ENCODE measurements at places on chromosomes 5 and 9. TPM values are rescaled to one million over a fixed set of nuclear protein-coding genes. Genes with fewer than 3 reads are reported as not detected.
A peak's percentile ranks its signal among the peaks of the same experiment; 100 is the strongest.

DNA sequence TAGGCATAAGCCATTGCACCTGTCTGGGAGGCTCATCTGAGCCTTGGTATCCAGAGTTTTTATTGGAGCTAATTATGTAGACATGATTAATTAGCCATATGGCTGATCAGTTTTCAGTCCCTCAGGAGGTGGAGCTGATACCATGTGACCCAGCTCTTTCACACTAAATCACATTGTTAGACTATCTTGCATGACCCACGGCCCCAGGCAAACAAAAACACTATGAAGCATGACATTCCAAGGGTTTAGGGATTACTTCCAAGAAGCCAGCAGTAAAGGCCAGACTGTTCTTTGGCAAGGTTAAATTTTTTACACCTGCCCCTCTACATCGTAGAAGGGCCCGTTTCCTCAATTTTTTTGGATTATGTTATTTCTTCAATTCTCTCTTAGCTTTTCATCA, 5.0 kb upstream of the C5orf24 start:
- H3K4me1 ChIP-seq: peaks cover 49% of the 10 kb centered on the region
- DNase-seq: peak; percentile 9
- peaks cover 2% of the 10 kb centered on the region for H3K27me3 ChIP-seq
- H3K36me3 ChIP-seq: peaks cover 19% of the 10 kb centered on the region
- H3K4me3 ChIP-seq: no peak overlapping the region

DNA sequence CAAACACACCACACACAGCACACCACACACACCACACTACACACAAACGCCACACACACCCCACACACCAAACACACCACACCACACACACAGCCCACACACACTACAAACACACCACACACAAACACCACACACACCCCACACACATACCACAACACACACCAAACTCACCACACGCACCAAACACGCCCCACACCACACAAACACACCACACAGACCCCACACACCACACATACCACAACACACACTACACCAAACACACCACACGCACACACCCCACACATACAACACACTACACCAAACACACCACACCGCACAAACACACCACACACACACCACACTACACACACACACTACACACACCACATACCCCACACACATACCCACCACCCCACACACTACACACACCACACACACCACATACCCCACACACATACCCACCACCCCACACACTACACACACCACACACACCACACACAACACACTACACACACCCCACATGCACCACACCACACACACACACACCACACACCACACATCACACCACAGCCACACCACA, 151.2 kb downstream of the ERCC6L2 start:
- no peaks in the 10 kb centered on the region for H3K4me1 ChIP-seq
- DNase-seq: no peak
- peaks cover 30% of the 10 kb centered on the region for H3K27me3 ChIP-seq
- no peaks in the 10 kb centered on the region for H3K36me3 ChIP-seq
- no peak overlapping the region for H3K27ac ChIP-seq

TBC1D2 gene
- 34.8 TPM for total RNA-seq

- H3K27ac ChIP-seq: no peak overlapping the region
- H3K4me1 ChIP-seq: no peaks in the 10 kb centered on the region
- peaks cover 2% of the 10 kb centered on the region for H3K27me3 ChIP-seq
- DNase-seq: no peak
- H3K4me3 ChIP-seq: no peak overlapping the region
Observed at GRCh38 chr9:89781838-89782540, 177.2 kb downstream of the GADD45G start.

DNA sequence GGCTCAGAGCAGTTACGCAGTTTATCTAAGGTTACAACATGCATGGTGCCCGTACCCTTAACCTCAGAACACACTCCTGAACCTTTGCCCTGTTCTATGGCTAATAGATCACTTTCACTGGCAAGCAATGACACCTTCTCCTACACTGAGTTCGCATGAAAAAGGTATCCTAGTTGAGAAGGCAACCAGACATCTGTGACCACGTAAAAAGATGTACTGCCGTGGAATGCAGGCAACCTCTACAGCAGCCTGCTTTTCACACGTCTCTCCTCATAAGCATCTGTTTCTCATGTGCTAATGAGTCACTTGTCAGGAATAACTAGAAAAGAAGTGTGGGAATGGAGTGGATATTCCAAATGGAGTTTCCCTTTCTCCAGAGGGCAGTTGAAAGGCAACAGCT, 71.4 kb downstream of the FBXO38 start:
- H3K4me3 ChIP-seq: no peak overlapping the region
- H3K4me1 ChIP-seq: no peaks in the 10 kb centered on the region
- DNase-seq: no peak
- no peaks in the 10 kb centered on the region for H3K36me3 ChIP-seq
- H3K27ac ChIP-seq: no peak overlapping the region
- peaks cover 12% of the 10 kb centered on the region for H3K27me3 ChIP-seq

DNA sequence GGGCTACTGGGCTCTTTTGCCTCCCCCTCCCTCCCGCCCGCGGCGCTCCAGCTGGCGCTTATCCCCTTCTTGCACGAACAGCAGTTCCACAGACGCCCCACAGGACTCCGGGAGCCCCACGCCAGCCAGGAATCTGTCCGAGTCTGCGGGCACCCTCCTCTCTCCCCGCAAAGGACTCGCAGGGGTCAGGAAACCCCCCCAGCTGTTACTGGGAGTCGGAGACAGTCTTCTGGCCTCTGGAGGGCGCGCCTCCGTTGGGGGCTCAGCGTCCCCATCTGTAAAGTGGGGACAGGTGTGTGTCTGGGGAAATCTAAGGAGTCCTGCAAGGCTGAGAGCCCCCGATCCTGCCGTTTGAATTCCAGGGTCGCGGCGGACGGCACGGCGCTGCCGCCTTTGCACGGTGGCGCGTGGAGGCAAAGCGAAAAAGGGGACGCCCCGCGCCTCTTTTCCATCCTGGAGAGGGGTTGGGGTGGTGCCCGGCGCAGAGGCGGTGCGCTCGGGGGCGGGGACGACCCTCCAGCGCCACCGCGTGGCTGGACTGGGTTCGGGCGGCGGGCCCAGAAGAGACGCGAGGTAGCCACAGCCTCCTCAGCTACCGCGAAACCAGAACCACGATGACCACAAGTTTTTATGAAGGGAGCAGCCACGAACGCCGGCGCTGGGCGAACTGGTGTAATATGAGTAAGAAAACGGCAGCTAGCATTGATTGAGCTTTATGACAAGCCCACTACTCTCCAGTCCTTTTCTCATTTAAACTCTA, 2.8 kb upstream of the CCIN start:
- DNase-seq: peak; percentile 78
- H3K36me3 ChIP-seq: peaks cover 14% of the 10 kb centered on the region
- H3K4me3 ChIP-seq: peak overlapping the region; percentile 86
- no peaks in the 10 kb centered on the region for H3K27me3 ChIP-seq
- peaks cover 55% of the 10 kb centered on the region for H3K4me1 ChIP-seq

- H3K4me3 ChIP-seq: no peak overlapping the region
Observed at GRCh38 chr5:168401880-168402279, 84.4 kb upstream of the RARS1 start.

DNA sequence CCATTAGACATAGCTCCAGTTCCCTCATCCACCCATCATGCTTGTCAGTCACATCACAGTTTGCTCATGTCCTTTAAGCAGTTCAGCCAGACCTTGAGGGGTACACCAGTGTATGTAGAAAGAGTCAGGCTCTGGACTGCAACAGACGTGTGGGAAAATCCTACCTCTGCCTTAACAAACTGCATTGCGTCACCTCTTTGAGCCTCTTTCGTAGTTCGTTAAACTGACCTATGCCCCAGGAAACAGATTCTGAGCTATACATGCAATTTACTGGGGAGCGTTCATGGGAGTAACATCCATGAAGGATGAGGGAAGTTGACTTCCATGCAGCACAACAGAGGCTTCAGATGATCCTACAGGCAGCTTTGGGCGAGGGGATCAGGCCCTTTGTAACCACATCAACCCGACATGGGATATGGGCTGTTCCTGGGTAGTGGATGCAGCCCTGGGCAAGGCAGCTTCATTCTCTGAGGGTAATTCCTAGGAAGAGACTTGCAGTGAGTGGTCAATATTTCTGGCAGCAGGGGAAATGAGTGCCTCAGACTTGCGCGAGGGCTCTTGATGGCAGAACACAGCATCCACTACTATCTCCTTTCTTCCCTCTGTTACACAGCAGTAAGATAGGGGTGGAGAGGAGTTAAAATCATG, 4.3 kb downstream of the SPINK4 start:
- H3K4me3 ChIP-seq: no peak overlapping the region
- H3K4me1 ChIP-seq: peaks cover 8% of the 10 kb centered on the region
- no peak for DNase-seq
- H3K27me3 ChIP-seq: peaks cover 3% of the 10 kb centered on the region
- peaks cover 3% of the 10 kb centered on the region for H3K36me3 ChIP-seq

DNA sequence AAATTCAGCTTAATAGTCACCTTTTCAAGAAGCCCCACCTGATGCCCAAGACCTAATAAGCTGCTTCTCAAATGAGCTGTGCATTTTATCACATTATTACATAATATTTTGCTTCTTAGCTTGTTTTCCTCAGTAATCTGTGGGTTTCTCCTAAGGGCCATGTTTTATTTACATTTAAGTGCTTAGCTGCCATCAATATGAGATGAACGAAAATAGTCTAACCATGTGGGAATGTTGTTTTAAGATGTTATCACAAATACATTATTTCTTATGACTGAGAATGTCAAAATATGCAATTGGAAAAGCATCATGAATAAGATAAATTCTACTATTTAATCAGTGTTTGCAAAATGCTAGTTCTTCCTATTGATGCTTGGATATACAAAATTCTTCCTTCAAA, 10.1 kb downstream of the ARRDC3 start:
- H3K4me1 ChIP-seq: peaks cover 33% of the 10 kb centered on the region
- DNase-seq: no peak
- H3K27me3 ChIP-seq: peaks cover 8% of the 10 kb centered on the region
- no peak overlapping the region for H3K4me3 ChIP-seq

OTP gene
- total RNA-seq: not detected

DNA sequence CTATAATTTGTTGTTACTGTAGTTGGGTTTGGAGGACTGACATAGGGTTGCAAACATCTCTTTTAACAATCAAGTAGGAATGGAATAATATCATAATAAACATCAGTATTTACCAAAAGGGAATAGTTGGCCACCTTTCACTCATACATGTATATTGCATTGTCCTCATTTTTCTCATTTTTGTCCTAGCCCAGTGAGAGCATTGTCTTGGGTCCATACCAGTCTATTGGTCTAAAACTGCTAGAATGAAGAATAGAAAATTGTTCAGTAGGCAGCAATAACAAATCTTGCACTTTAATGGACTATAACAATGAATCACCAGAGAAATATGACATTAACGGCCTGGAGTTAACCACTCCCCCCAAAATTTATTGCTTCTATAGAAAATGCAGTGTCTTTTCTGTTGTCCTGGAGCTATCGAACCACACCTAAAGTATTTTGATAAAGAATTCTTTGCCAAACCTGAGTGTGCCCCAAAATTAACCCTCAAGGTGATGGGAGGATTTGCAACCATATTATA, 80.9 kb upstream of the IL33 start:
- no peak overlapping the region for H3K4me3 ChIP-seq
- H3K4me1 ChIP-seq: peaks cover 23% of the 10 kb centered on the region
- no peaks in the 10 kb centered on the region for H3K36me3 ChIP-seq
- H3K27me3 ChIP-seq: peaks cover 15% of the 10 kb centered on the region
- no peak overlapping the region for H3K27ac ChIP-seq
- DNase-seq: peak; percentile 43

TMEM215 gene
- total RNA-seq: not detected

ROPN1L gene
- total RNA-seq: 0.52 TPM

- peaks cover 23% of the 10 kb centered on the region for H3K4me1 ChIP-seq
- peak; percentile 76 for DNase-seq
- H3K27me3 ChIP-seq: no peaks in the 10 kb centered on the region
- H3K4me3 ChIP-seq: peak overlapping the region; percentile 94
Observed at GRCh38 chr5:43514471-43514815, 505 bp downstream of the C5orf34 start.

DNA sequence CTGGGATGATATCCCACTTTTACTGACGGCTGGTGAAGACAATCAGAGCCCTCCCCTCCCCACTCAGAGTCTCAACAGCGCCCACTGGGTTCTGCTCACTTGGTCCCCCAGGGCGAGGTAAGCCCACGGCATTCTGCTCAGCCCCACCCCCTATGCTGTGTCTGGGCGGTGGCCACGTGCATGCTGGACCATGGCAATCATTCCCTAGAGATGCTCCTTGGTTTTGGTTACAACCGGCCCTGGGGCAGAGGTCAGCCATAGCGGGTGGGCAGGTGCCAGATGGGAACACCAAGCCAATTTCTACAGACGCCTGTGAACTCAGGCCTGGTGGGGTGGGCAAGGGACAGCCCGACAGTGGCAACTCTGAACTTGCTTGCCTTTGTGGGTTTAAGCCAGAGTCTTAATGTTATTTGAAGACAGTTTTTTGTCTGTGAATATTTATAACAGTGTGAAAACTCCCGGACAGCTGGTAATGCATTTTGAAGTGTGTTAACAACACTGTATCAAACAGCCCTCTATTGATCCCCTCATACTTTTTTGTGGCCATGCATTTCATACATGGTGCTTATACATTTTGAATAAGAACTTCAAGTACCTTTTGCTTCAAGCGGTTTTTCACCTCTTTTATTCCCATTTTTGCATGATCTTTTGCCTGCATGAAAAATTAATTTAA, 94.2 kb downstream of the CRB2 start:
- DNase-seq: no peak
- H3K4me3 ChIP-seq: no peak overlapping the region
- peaks cover 1% of the 10 kb centered on the region for H3K27me3 ChIP-seq
- H3K36me3 ChIP-seq: peaks cover 10% of the 10 kb centered on the region

GZMA gene
- not detected for total RNA-seq

DNA sequence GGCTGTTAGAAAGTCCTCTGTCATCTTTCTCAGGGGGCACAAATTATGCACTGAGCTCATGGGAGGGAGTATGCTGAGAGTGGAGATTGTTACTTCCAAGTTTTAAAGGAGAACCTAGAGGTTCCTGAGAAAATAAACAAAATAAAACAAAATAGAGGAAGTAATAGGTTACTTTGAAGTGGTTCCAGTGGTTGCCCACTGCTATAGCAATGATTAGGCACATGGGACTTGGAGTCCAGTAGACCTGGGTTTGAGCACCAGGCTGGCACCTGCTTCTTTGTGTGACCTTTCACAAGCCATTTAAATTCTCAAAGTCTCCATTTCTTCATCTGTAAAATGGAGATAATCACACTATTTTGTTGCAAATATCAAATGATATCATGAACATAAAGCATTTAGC, 13.8 kb upstream of the CDC23 start:
- H3K27ac ChIP-seq: no peak overlapping the region
- H3K36me3 ChIP-seq: peaks cover 5% of the 10 kb centered on the region
- H3K27me3 ChIP-seq: peaks cover 4% of the 10 kb centered on the region

- H3K4me1 ChIP-seq: no peaks in the 10 kb centered on the region
- DNase-seq: no peak
- H3K27ac ChIP-seq: no peak overlapping the region
- H3K27me3 ChIP-seq: no peaks in the 10 kb centered on the region
- H3K4me3 ChIP-seq: no peak overlapping the region
Observed at GRCh38 chr5:120354126-120354525, 110.0 kb upstream of the PRR16 start.

GHR gene
- 1.8 TPM for total RNA-seq

UBE2QL1 gene
- total RNA-seq: not detected

- no peak overlapping the region for H3K27ac ChIP-seq
- DNase-seq: peak; percentile 8
- no peaks in the 10 kb centered on the region for H3K4me1 ChIP-seq
- H3K36me3 ChIP-seq: no peaks in the 10 kb centered on the region
Observed at GRCh38 chr5:95392593-95393182, 1.5 kb downstream of the FAM81B start.
